ENCODE measurements at places on chromosomes 6 and 20.

- no peak for DNase-seq
These were observed 34.9 kb downstream of the ANGPT4 start for GRCh38 chr20:881051-881782.

DNA sequence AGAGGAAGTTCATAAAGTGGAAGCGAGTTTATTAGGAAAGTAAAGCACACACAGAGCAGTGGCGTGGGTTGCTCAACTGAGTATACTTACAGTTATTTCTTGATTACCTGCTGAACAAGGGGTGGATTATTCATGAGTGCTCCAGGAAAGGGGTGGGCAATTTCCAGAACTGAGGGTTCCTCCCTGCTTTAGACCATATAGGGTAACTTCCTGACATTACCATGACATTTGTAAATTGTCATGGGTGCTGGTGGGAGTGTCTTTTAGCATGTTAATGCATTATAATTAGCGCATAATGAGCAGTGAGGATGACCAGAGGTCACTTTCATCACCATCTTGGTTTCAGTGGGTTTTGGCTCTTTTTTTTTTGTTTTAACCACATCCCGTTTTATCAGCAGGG lies 29.8 kb downstream of the PDYN start:
- DNase-seq, result no peak

DNA sequence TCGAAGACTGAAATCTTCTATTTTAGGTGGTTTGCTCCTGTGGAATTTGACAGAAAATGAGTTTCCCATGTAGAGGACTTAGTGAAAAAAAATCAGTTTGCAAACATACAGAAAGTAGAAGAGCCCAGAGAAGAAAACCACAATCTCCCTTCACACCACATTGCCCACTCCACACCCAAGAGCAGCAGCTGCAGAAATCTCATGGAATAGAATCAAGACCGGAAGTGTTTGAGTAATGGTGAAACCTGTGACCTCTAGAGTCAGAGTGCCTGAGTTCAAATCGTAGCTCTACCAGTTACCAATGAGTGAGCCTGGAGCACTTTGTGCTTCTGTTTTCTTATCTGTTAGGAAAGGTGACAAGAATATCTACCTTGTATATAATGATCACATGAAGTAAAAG lies 4.6 kb downstream of the SIRPG start:
- no peak for DNase-seq

GRCh38 chr6:33786736-33787135 lies 2.2 kb downstream of the LEMD2 start:
- DNase-seq, result no peak

DNA sequence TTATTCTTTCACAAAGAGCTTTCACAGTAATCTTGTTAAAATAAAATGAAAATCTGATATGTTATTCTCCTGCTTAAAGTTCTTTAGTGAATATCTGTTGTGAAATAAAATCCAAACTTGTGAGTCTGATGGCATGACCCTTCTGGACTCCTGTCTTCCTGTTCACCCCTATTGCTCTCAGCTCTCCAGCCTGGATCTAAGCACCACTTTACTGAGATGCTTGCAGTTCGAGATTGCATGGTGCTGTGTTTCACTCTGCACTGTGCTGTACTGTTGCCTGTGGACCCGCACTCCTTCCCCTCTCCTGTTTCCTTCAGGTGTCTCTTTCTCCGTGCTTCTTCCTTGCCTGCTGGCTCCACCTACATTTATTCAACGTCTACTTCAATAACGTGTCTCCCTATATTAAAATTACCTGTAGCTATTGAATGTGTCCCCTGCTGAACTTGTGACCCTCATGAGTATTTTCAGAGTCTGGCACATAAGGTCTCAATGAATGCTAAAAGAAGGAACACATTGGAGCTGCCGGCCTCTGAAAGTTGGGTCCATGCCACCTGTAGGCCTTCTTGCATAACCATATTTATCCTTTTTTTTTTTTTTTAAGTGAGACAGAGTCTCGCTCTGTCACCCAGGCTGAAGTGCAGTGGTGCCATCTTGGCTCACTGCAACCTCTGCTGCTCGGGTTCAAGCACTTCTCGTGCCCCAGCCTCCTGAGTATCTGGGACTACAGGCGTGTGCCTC lies 100.1 kb downstream of the ARID1B start:
- DNase-seq, result no peak

DNA sequence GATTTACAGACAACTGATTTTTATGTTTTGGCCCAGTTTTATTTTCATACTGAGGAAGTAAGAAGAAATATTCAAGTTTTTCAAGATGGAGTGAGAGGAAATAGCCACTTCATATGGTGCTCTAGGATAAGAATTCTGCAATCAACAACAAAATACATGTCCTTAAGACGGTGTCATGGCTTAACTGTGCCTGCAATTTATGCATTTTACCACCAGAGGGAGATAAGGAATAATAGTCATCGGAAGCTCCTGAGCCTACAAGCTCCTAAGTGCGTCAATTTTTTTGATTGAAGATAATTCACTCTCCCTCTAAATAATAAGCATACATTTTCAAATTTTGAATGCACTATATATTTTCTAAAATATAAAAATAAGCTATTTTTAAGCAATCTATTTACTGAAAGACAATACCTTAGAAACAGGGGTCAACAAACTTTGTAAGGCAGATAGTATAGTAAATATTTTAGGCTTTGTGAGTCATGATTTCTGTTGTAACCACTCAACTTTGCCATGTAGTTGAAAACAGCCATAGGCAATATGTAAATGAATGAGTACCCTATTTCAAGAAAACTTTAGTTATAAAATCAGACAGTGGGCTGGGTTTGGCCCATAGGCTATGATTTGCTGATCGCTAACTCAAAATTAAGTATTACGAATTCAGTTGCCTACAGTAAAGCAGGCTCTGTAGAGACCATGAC lies 230.9 kb upstream of the DTNBP1 start:
- DNase-seq, result no peak

GRCh38 chr6:125392682-125393081 lies 90.9 kb upstream of the HDDC2 start:
- DNase-seq, result no peak

GRCh38 chr20:43681991-43682410 lies 15.1 kb downstream of the MYBL2 start:
- DNase-seq, result no peak

GRCh38 chr20:17794400-17794799 lies 94.6 kb downstream of the BANF2 start:
- no peak for DNase-seq

- peak; percentile 62 for DNase-seq
These were observed 48.3 kb downstream of the ATXN1 start for GRCh38 chr6:16712931-16713484.

- DNase-seq, result no peak
These were observed 122.2 kb downstream of the RFPL4B start for GRCh38 chr6:112469306-112469705.

DNA sequence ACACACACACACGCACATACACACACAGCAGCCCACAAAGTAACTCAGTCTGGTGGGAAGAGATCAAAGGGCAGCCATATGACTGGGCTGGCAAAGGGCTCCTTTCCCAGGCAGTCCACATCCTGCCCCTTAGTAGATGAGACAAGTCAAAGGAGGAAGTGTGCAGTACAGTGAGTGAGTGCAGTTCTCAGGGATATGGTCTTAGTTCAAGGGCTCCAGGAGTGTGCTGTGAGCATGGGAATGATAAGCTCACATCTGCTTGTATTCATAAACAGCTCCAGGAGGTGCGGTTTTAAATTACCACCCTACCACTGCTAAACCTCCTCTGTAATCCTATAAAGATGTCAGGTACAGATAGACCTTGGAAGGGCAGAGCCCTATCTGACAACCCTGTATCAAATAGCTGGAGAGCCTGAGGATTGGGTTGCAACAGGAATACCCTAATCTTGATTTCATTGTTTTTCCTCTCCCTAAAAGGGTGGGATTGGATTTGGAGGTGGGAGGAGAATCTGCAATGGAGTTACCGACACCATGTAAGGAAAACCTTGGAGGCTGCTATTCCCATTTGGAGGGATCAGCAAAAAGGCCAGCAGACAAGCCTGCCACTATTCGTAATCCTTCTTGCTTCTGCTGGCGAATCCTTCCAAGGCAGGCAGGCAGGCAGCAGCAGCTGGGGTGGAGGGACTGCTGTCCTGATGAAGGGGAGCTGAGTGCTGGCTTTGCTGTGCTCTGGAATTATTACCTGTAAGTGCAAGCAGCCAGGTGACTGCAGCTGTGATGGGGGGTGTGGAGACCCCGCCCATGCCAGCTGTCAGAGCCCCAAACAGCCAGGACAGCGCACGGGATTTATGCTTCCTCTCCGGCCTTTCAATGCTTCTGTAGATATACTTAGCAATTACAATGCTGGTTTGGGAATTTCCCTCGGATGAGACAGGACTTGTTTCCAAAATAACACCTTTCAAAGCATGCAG lies 342.7 kb downstream of the PRL start:
- DNase-seq, result no peak

- DNase-seq, result no peak
These were observed 182.1 kb downstream of the ANKRD60 start for GRCh38 chr20:58046311-58046710.

GRCh38 chr20:22653658-22654642 lies 69.6 kb upstream of the FOXA2 start:
- DNase-seq, result no peak

DNA sequence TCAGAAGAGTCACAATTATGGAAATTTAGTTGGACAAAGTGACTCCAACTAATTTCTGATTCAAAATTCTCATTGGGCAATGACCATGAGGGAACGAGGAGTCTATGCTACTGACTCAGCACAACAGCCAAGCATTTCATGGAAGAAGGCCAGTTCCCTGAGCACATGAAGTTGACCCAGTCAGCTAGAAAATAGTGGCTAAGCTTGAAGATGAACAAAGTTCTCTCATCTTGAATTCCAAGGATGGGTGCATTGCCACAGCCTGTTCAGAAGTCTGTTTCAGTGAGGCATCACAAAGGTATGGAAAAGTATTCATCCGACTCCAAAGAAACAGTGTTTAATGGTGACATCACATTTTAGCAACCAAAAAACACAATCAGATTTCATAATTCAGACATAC lies 676.9 kb downstream of the HACE1 start:
- DNase-seq, result no peak

DNA sequence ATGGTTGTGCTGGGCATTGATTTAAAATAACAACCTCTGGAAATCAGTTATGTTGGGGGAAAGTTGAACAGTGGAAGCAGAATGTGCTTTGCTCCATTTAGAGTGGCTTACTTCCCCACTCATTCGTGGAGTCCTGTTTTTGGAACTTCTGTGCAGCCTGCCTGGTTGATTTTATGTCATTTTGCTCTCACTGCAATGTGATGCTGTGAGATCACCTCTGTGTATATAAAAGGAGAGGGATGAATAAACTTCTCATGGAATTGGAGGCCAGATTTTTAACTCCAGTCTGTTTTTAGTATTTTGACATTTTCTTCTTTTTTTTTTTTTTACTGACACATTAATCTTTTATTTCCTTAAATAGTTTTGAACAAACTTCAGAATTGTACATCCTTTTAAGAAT lies 139.0 kb downstream of the FNDC1 start:
- DNase-seq, result no peak

DNA sequence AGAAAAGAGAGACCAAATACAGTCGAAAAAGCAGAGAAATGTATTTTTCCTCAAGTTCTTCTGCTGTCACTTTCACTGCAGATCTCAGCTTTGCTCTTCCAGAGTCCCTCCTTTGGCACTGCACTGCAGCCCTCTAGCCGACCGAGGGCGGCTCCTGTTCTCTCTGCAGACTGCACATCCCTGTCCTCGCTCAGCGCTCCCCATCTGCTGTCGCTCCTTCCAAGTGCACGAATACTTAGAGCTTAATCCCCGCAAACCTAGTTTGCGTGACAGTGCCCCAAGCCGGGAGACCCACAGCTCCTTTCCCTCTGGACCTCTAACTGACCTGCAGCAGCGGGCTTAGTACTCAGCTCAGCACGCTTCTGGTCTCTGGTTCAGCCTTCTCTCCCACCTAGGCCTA lies 15.2 kb downstream of the RPP21 start:
- no peak for DNase-seq

GRCh38 chr6:305371-306206 lies 13.3 kb downstream of the DUSP22 start:
- DNase-seq, result no peak

GRCh38 chr20:54184904-54185626 lies 11.3 kb upstream of the CYP24A1 start:
- DNase-seq, result no peak

DNA sequence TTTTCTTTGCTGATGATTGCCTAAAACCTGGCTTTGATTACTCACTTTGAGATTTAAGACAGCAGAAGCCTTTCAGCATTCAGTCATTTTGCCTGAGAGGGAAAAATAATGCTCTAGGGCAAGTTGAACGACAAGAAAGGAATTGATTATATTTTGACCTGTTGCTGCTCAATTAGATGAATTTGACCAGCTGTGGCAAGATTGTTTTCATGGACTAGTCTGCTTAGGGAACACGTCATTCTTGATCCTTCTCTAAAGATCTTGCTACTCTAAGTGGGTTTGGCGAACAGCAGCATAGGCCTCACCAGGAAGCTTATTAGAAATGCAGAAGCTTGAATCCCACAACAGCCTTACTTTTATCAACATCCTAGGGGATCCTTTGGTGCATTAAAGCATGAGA lies 59.7 kb upstream of the PHACTR1 start:
- DNase-seq, result no peak

GRCh38 chr6:159788753-159789376 lies 537 bp downstream of the TCP1 start:
- peak; percentile 70 for DNase-seq

GRCh38 chr20:44435630-44436335 lies 39.9 kb upstream of the TTPAL start:
- DNase-seq, result no peak

DNA sequence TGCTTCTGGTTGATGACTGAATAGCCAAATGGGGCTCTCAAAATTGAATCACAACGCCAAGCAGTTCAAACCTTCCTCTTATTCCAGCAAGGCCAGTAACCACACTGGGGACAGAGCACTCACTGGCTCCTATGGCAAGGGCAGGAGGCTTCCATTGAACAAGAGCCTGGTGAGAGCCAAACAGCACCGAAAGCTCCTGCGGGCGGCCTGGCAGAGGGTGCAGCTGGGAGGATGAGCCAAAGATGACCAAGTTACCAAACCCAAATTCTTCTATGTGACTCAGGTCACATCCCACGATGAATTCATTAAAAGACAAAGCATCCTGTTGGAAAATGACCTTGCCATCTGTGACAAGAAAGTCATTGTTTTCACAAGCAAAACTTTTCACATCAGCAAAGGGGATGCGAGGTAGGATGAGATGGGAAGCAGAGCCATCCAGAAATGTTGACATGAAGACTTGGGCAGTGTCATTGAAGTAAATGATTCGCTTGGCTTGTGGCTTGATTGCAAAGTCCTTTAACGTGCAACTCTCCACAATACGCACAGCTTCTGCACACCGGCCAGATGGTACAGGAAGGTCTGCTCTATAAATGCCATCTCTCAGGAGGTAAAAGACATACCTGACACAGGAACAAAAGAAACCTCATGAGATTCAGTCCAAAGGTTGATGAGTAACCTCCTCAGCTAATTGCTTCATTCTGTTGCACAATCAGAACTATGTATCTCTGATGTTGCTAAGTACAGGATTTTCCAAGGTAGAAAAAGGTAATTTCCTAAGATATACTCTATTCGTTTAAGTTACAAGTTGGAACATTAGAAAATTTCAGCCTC lies 36.3 kb downstream of the ROS1 start:
- DNase-seq, result no peak

- no peak for DNase-seq
These were observed 111.3 kb downstream of the SIM1 start for GRCh38 chr6:100353276-100354015.

Data from sciatic nerve (tissue), 2 donors.